ENCODE measurements at places on chromosomes 1 and 21. TPM values are rescaled to one million over a fixed set of nuclear protein-coding genes. Genes with fewer than 3 reads are reported as not detected.

Gene CNKSR1
- total RNA-seq = 52.1 TPM

Gene MAN1A2
- 66.5 TPM for total RNA-seq

DNA sequence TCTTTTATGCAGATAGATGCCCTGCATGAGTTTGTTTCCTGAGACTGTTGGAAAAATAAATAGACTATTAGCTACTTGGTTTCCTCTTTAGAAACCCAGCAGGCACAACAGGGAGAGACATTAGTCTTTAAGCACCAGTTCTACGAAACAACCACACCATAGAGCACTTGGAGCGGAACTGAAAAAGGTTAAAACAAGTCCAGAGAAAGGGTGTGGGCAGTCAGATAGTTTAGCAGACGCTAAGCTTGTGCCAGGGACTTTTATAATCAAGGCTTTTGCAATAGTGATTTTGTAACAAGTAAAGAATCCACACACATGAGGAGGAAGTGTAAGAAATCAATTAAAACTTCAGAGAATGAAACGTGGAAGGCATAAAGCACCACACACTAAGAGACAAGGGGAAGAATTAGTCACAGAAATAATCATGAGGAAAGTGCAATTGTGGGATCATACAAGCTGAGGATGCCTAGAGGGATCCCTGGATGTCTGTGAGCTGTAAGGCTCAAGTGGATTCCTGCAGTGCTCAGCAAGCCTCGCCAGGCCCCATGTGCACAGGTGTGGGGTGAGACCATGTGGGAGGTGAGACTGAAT is 37.8 kb upstream of the TLR5 start:
- H3K36me3 ChIP-seq = no peaks in the 10 kb centered on the region
- DNase-seq = no peak

DNA sequence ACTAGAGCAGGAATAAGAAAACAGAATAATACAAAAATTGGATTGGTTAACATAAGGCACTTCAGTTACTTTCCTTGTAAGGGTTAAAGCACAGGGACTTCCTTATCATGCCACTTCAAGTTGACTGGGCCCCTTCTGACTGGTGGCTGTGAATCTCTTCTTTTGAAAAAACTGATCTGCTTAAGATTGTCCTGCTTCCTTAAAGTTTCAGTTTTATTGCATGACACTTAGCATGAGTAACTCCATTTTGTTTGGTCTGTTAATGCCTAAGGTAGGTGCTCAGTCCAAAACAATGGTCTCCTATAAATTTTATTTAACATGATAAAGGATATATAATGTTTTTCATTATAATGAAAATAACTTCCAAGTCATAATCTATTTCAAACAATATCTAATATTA is 37.6 kb downstream of the UBE2U start:
- no peak overlapping the region for H3K27ac ChIP-seq
- H3K36me3 ChIP-seq = no peaks in the 10 kb centered on the region
- H3K4me1 ChIP-seq = peaks cover 22% of the 10 kb centered on the region
- H3K4me3 ChIP-seq = no peak overlapping the region
- H3K27me3 ChIP-seq = peaks cover 4% of the 10 kb centered on the region

DNA sequence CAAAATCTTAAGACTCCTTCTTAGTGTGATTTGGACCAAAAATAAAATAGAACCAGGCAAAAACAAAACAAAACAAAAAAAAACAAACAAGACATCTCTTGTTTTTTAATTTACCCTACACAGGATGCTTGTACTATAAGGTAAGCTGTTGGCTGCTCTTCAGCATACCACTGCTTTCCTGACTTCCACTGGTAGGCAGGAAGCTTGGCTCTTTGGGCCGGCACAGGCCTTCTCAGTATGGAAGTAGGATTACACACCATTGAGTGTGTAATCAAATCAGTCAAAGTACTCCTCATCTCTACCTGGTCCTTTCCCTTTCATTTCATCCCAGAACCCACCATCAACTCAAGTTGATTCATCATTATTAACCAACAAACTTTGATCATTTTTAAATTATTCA is 61.9 kb upstream of the RGS1 start:
- peak overlapping the region; percentile 23 for H3K27ac ChIP-seq
- peaks cover 43% of the 10 kb centered on the region for H3K4me1 ChIP-seq
- H3K27me3 ChIP-seq = no peaks in the 10 kb centered on the region

DNA sequence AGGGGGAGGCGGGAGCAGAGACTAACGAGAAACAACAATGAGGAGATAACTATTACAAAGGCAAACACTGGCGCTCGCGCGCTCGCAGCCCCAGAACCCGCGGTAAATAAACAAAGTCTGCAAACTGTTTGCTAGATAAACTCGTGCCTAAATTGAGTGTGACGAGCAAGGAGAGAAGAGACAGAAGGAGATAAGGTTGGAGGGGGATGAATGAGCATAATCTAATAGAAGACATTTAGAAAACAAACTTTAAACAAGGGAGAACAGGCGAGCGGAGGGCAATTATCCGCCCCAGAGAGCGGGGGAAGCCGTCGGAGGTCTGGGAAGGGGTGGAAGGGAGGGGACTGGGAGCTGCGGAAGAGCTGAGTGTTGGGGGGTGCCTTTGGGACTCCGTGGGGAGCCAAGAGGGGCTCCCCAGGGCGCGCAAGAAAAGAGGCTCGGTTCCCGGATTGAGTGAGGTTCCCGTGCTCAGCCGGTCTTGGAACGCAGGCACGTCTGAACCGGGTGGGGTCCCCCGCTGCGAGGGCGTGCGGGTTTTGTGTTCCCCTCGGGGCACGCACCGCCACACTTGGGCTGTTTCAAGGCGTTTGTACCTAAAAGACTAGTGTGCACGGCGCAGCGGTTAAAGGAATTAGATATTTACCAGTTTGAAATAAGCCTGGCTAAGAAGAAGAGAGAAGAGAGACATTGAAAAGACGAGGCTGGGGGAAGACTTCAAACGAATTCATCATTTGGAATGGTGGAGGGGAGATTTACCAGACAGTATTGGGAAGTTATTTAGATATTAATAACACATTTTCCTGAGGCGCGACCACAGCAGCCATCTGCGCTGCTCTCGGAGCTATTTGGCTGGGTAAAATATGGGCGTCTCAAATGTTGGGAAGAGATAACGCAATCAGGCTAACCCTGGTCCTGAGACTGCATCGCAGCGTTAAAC is 10.6 kb downstream of the PAX7 start:
- H3K4me1 ChIP-seq = peaks cover 11% of the 10 kb centered on the region
- no peak for DNase-seq
- H3K4me3 ChIP-seq = no peak overlapping the region
- H3K36me3 ChIP-seq = no peaks in the 10 kb centered on the region

DNA sequence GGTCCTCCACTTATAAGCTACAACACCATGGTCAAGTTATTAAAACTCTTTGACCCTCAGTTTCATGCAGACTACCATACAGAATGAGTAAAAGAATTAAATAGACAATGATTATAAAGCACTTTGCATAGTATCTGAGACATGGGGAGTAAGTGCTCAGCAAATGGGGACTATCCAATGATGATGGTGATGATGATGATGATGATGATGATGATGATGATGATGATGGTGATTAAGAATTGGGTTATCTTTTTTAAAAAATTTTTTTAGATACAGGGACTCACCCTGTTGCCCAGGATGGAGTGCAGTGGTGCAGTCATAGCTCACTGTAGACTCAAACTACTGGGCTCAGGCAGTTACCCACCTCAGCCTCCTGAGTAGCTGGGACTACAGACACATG is 8.1 kb upstream of the EPS15 start:
- no peaks in the 10 kb centered on the region for H3K36me3 ChIP-seq
- no peaks in the 10 kb centered on the region for H3K4me1 ChIP-seq

- peaks cover 73% of the 10 kb centered on the region for H3K4me1 ChIP-seq
- H3K4me3 ChIP-seq = peak overlapping the region; percentile 64
- peaks cover 25% of the 10 kb centered on the region for H3K36me3 ChIP-seq
- peak; percentile 51 for DNase-seq
These were observed 43.1 kb downstream of the PBX1 start for GRCh38 chr1:164602101-164602422.

DNA sequence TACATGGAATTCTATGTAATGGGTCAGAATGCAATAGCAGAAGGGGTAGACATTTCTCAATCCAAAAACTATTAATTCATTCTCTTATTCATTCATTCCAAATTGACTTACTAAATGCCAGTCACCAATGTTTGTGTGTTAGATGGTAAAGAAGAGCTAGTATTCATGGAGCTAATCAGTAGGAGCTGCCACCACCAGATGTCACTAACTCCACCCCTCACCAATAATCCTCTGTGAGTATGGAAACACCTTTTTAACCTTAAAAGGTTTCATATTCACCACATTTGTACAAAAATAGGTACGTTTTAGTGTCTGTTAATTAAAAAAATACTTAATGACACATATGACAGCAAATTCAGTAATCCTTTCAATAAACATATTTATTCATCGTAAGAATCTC is 131.8 kb upstream of the PKN2 start:
- H3K4me3 ChIP-seq = no peak overlapping the region
- no peak overlapping the region for H3K27ac ChIP-seq
- no peak for DNase-seq

- no peak for DNase-seq
- peaks cover 14% of the 10 kb centered on the region for H3K27me3 ChIP-seq
- no peaks in the 10 kb centered on the region for H3K4me1 ChIP-seq
- H3K27ac ChIP-seq = no peak overlapping the region
- no peak overlapping the region for H3K4me3 ChIP-seq
These were observed 12.1 kb upstream of the PTTG1IP start for GRCh38 chr21:44885615-44886014.

DNA sequence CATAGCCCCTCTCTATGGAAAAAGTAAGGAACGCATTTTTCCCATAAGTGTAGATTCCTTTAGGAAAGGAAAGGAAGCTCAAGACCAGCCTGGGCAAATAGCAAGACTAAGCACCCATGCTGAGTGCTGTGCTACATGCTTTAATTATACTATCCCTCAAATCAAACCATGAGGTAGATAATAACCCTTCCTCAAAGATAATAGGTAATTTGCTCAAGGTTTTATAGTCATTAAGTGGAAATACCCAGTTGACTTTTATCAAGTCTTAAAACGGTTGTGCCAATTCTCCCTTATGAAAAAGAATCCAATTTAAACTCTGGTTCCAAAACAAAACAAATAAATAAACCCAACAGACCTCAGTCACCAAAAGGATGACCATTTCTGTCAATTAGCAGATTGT is 3.4 kb downstream of the KIAA0319L start:
- H3K4me3 ChIP-seq = no peak overlapping the region

GRCh38 chr1:25700144-25700523 is 83.5 kb downstream of the MAN1C1 start:
- no peak overlapping the region for H3K4me3 ChIP-seq
- peaks cover 21% of the 10 kb centered on the region for H3K27me3 ChIP-seq
- H3K4me1 ChIP-seq = peaks cover 19% of the 10 kb centered on the region
- H3K27ac ChIP-seq = peak overlapping the region; percentile 56
- no peaks in the 10 kb centered on the region for H3K36me3 ChIP-seq
- no peak for DNase-seq

DNA sequence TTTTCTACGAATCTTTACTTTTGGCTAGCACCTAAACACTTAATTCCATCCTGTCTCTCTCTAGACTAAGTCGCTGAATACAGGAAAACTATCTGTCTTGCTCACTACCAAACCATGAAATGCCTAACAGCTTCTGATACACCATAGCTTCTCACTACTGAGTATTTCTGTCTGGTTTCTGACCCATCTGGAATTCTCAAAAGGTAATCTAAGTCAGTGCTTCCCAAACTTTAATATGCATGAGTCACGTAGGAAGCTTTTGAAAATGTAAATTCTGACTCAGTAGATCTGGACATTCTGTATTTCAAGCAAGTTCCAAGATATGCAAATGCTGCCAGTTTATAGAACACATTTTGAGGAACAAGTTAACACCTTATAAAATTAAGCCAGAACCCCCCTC is 9.2 kb upstream of the OVGP1 start:
- H3K4me3 ChIP-seq = no peak overlapping the region
- no peaks in the 10 kb centered on the region for H3K27me3 ChIP-seq
- H3K4me1 ChIP-seq = peaks cover 27% of the 10 kb centered on the region
- no peak overlapping the region for H3K27ac ChIP-seq
- H3K36me3 ChIP-seq = peaks cover 28% of the 10 kb centered on the region
- DNase-seq = no peak

DNA sequence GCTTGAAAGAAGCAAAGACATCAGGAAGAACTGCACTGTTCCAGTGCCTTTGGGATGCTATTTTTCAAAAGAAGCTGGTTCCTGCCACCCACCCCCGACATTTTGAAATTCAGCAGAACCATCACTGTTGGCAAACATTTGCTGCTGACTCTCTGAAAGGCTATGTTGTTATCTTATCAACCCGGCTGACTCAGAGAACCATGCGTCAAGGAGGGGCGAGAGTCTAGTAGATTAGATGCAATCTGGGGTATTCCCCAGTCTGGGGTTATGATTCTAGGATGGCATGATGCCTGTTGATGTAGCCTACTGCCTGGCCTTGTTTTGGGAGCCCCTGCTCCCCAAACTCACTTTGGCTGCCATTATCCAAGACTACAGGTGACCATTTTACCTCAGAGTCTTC is 267.8 kb upstream of the RUNX1 start:
- peaks cover 19% of the 10 kb centered on the region for H3K4me1 ChIP-seq
- no peak overlapping the region for H3K27ac ChIP-seq
- no peak for DNase-seq
- no peaks in the 10 kb centered on the region for H3K36me3 ChIP-seq

GRCh38 chr1:30273021-30273325 is 450.4 kb downstream of the MATN1 start:
- no peaks in the 10 kb centered on the region for H3K36me3 ChIP-seq
- H3K4me3 ChIP-seq = no peak overlapping the region
- no peaks in the 10 kb centered on the region for H3K4me1 ChIP-seq

- H3K27ac ChIP-seq = no peak overlapping the region
- H3K4me1 ChIP-seq = peaks cover 14% of the 10 kb centered on the region
- DNase-seq = no peak
- H3K27me3 ChIP-seq = peaks cover 3% of the 10 kb centered on the region
These were observed 15.6 kb downstream of the NIBAN1 start for GRCh38 chr1:184958554-184959353.

- H3K4me3 ChIP-seq = no peak overlapping the region
- no peak overlapping the region for H3K27ac ChIP-seq
- DNase-seq = no peak
- peaks cover 58% of the 10 kb centered on the region for H3K27me3 ChIP-seq
These were observed 51.2 kb upstream of the EDN2 start for GRCh38 chr1:41535716-41536115.

DNA sequence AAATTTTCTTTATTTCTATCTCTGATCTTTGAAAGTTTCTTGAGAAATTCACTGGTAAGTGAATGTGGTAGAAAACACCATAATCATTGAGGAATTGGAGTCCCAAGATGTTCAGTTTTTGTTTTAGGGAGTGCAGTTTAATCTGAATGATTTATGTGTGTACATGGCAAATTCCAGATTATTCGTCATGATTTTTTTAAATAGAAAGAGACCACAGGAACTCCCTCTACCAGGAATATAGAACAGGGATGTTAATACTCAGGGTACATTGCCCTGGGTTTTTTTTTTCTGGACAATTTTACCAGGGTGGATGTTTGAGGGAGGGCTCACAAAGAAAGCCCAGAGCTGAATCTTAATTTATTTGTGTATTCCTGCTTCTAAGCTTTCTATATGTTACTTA is 109.0 kb downstream of the VPS13D start:
- no peaks in the 10 kb centered on the region for H3K27me3 ChIP-seq
- peaks cover 62% of the 10 kb centered on the region for H3K4me1 ChIP-seq
- H3K36me3 ChIP-seq = peaks cover 38% of the 10 kb centered on the region
- no peak for DNase-seq
- no peak overlapping the region for H3K4me3 ChIP-seq
